Activated T-cell treated with anti-CD3 and anti-CD28 coated beads for 48 hours (primary cell): ENCODE measurements at places on chromosomes 11 and 22.

- DNase-seq, result no peak
Measured at GRCh38 chr11:20114588-20114987, 45.7 kb downstream of the DBX1 start.

DNA sequence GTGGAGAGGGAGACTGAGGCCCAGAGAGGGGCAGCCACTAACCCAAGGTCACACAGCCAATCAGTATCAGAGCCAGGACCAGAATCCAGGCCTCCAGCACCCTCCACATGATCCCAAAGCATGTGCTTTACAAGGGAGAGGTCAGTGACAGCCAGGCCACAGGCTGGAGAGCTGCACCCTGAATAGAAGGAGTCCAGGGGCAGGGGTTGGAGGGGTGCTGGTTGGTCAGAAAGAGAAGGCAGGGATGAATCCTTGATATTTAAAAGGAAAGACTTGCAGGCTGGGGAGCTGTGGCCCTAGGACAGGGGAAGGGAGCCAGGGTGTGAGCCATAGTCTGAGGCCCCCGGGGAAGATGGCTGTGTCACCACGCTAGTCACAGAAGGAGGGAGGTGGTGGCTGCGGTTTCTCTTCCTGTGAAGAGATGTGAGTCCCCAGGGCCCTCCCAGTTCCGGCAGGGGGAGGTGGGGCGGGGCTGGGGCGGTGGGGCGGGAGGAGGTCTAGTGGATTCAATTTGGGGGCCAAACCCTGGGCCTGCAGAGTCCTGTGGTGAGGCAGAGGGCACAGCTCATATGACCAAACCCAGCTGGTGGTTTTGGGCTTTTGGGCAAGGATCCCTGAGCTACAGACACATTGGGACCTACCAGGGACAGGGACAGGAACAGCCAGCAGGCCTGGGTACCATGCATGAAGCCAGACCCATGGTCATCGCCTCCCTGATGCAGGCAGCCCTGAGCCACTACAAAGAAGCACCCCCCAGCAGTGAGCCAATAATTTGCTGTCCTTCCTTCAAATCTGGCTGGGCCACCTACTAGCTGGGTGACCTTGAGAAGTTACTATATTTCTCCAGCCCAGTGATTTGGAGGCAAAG lies 14.0 kb downstream of the RAC2 start:
- DNase-seq, result peak; percentile 86

DNA sequence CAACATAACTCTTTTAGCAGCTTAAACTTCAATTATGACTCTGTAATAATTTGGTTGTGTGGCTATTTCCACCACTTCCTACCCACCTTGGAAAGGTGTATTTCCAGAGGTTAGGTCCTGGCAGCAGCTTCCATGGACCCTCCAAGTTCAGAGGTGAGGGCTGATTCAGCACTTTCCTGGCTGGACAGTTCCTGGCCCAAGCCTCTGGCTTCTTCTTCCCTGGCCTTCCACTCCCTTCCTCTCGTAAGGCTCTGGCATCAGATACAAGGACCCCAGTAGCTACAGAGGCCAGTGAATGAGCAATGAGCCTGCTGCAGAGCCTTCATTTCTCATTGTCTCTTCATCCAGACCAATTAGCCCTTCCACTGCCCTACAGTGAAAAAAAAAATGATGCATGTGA lies 98.1 kb upstream of the KIRREL3 start:
- no peak for DNase-seq

- DNase-seq, result no peak
Measured at GRCh38 chr11:8831861-8832260, 79.1 kb upstream of the AKIP1 start.

DNA sequence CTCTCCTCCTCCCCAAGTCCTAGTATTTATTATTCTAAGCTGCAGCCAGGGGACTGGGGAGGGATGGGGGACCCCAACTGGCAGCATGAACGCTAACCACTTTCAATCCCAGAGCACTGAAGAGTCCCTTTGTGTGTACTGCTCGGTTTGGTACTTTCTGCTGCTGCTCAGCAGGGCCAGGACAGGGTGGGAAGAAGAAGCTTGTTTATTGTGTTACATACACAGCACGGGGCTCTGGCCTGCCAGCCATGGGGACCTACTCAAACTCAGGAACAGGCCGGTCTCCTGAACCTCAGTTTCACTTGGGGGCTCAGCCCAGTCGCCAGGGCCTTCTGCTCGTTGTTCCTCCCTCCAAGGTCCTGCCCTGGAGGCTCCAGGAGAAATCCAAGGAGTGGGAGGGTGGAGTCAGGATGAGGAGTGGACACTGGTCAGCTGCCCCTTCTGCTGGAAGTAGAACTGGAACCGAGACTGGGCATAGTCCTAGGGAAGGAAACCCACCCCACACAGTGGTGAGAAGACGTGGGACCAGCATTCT lies 616 bp upstream of the CPT1B start:
- no peak for DNase-seq

GRCh38 chr11:113651023-113651422 lies 55.1 kb downstream of the TMPRSS5 start:
- DNase-seq, result no peak

GRCh38 chr11:116093481-116094270 lies 589.5 kb upstream of the CADM1 start:
- no peak for DNase-seq

- no peak for DNase-seq
Measured at GRCh38 chr11:74694136-74694930, 36.9 kb downstream of the CHRDL2 start.

DNA sequence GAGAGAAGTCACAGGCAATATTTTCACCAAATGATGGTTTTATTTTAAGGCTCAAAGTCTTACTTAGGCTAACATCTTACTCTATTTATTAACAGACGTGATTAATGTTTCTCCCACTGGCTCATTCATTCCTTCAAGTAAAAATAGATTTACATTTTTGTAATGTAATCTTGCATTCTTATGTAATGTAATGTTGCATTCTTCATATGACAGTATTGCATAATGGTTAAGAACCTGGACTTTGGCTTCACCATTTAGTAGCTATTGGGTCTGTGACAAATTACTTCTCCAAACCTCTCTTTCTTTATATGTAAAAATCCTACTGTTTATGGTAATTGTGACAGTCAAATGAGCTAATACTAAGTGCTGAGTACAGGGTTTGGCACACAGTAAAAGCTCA lies 3.3 kb upstream of the DIXDC1 start:
- no peak for DNase-seq

- no peak for DNase-seq
Measured at GRCh38 chr11:109858152-109858551, 235.0 kb upstream of the ZC3H12C start.

GRCh38 chr11:13883042-13883441 lies 79.5 kb upstream of the SPON1 start:
- no peak for DNase-seq

DNA sequence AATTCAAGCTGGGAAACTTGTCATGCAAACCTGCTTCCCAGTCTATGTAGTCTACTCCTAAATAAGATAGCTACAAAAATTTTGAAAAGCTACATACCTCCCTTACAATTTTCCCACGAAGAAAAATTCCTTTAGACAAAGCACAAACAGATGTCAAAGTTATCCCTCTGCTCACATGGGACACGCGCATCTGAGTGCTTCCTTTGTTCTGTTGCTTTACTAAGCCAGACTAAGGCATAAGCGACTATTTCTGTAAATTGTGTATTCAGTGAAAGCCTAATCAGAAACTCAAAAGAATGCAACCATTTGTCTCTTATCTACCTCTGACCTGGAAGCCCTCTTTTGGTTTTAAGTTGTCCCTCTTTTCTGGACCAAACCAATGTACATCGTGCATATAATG lies 583.7 kb upstream of the B3GAT1 start:
- no peak for DNase-seq

DNA sequence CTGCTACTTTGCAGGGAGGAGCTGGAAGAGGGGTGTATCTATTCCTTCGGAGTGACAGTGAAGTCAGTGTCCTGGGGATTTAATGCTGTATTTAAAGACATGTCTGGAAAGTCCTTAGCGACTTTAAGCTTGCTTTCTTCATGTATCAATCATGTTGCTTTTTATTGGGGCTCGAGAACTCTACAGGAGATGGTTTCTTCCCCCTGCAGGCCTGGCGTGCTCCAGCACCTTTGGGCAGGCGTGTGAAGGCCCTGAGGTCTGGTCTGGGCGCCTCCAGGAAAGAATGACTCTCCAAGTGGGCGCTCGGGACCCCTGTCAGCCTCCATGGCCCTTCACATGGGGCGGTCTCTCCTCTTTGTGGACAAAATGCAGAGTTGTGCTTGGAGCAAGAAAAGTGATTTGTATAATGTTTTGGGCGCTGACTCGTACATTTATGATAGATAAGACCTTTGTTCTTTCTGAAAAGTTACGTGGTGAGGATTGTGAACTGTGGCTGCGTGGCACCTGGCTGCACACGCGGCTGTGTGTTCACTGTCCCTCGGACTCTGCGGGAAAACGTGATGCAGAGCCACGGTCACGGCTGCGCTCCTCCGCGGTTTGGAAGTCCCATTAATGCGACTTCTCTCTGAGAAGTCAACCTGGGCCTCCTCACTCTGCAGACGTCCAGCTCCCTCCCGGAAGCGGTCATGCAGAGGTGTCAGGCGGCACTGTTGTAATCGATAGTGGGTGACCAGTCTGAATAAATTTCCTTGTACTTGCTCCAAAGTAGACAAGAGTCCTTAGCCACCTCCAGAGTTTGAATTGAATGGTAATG lies 282.5 kb downstream of the TBC1D22A start:
- no peak for DNase-seq

- peak; percentile 82 for DNase-seq
Measured at GRCh38 chr11:8964324-8965320, at the start of gene TMEM9B. TSS of gene TMEM9B (minus strand) at chr11:8964442. CDS start at chr11:8964313, 129 bp downstream.

GRCh38 chr22:49040754-49041467 lies 786.8 kb downstream of the BRD1 start:
- no peak for DNase-seq

DNA sequence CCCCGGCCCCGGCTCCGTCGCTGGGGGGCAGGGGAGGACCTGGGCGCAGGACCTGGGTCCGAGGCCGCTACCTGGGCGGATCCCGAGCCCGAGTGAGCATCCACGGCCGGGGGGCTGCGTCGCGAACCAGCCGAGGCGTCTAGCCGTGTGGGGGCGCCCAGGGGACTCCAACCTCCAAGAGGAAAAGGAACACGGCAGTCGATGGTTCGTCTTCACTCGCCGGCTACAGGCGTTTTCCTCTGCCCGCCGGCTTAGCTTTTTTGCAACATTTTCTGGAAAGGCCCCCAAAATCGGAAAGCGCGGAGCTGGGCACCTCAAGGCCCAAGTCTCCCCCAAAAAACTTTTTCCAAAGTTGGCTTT lies 666 bp downstream of the PDGFB start:
- no peak for DNase-seq

DNA sequence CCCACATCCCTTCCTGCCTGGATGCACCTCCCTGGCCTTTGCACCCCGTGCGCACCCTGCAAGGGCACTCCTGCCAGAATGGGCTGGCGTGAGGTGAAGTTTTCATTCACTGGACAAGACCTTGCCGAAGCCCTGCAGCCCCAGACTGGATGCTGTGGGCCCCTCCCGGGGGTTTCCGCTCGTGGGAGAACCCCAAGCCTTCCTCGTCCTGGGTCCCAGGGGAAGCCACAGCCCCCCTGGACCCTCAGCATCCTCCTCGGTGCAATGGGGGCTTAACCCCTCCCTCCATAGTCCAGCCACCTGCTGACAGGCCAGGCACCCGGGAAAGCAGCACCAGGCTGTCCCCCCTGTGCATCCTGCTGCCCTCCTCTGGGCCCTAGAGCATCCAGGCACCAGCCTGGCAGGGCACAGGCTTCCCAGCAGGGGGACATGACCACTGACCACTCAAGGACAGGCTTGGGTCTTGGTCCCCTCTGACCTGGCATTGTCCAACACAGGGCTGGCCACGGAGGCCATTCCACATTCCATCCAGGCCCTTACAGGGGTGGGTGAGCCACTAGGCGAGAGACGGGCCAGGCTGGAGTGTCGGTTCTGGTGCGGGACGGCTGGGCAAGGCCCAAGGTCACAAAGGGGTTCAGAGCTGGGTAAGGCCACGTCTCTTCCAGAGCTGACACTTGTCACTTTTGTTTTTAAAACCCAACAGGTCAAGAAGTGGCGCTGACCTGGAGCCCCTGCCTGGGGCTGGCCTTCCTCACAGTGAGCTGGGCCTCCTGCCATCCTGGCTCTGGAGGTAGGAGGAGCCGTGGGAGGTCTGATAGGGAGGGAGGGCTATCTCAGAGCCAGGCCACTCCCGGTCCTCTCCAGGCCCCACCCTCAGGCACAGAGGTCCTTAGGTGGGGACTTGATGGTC lies 41.5 kb upstream of the PPARA start:
- no peak for DNase-seq

GRCh38 chr11:71443736-71444445 lies 4.3 kb downstream of the DHCR7 start:
- DNase-seq, result no peak

GRCh38 chr11:65899356-65900124 lies 648 bp downstream of the FOSL1 start:
- DNase-seq, result peak; percentile 78

DNA sequence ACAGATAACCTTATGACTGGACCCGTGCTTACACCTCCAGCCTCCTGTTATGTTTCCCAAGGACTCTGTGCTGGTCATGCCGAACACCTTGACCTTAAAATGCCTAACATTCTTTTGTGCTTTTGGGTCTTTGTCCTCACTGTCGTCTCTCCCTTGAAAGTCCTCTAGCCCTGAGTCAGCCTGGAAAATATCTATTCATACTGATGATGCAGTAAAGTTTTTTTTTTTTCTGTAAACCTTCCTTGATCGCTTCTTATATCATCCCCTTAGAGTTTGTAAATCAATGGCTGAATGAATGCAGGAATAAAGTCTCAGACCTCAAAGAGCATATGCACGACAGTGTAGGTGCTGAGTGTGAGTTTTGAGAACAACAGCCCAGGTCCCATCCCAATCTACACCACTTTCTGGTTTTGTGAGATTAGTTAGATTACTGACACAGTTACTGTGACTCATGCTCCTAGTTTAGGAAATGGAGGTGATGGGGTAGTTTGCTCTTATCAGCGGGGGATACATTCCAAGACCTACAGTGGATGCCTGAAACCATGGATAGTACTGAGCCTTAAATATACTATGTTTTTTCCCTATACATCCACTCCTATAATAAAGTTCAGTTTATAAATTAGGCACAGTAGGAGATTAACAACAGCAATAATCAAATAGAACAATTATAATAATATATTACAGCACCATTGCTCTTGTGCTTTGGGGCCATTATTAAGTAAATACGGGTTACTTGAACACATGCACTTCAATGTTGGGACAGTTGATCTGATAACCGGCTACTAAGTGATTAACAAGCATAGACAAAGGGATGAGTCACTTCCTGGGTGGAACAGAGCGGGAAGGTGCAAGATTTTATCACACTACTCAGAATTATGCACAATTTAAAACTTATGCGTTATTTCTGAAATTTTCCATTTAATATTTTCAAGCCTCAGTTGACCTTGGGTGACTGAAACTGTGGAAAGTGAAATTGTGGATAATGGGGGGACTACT lies 8.6 kb downstream of the TCN1 start:
- no peak for DNase-seq

DNA sequence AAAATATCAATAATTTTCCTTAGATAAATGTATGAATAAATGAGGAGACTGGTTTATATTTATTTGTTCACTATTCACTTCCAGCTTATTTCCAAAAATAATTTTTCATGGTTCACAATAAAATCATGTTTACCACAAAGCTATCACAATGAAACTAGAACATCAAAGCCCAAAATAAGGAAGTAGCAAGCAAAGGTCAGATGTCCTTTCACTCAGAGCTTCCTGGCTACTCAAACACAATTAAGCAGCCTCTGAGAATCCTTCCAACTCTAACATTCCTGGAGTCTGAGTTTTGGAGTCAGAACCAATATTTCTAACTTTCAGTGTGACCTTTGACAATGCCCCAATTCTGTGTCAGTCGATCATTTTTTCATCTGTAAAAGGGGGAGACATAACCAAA lies 527.0 kb downstream of the SOX6 start:
- DNase-seq, result no peak
